Left ventricle myocardium superior (tissue), 1 donor: ENCODE measurements at places on chromosomes 4 and X.

- DNase-seq, result no peak
Measured at GRCh38 chrX:132968296-132968949, 10.0 kb upstream of the HS6ST2 start.

- DNase-seq, result no peak
Measured at GRCh38 chrX:100717363-100717762, 14.6 kb downstream of the SYTL4 start.

DNA sequence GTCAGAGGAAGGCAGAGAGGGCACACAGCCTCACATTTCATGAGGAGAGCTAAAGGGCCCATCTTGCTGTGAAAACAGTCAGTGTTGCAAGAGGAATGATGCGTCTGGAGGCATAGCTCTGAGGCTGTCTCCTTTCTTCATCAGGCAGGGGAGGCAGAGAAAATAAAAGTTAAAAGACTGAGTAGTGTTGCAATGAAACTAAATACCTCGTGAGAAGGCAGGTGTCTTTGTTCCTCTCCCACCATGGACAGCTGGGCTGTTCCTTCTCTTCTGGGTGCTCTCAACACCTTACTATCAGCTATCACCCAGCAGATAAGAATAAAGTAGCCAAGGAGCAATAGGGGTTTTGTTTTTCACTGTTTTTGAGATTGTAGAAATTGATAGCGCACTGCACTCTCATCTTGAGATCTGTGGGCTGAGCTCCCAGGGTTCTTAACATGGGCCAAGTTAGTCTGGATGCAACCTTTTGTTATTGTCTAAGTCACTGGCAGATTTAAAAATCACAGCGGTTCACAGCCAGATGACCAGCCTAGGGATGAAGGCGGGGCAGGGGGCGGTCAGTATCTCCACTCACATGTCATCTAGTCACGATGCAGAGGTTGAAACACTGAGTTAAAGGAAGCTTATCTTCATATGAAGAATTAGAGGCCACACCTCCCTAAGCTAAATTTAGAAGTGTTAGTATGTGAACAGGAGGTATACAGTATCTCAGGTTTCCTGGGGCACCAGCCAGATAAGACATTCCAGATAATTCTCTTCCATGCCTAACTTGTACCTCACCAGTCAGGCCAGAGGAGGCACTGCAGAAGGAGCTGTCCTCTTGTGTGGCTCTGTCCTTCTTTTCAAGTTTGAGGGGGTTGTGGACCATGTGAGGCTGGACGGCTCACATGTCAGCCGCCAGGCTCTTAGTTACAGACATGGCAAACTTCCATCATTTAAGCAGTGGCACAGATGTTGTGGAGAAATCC lies 36.9 kb downstream of the PARM1 start:
- DNase-seq, result peak; percentile 71

GRCh38 chr4:146022541-146022940 lies 83.9 kb upstream of the ZNF827 start:
- DNase-seq, result no peak

- no peak for DNase-seq
Measured at GRCh38 chr4:128060121-128060698, 902 bp upstream of the LARP1B start.

DNA sequence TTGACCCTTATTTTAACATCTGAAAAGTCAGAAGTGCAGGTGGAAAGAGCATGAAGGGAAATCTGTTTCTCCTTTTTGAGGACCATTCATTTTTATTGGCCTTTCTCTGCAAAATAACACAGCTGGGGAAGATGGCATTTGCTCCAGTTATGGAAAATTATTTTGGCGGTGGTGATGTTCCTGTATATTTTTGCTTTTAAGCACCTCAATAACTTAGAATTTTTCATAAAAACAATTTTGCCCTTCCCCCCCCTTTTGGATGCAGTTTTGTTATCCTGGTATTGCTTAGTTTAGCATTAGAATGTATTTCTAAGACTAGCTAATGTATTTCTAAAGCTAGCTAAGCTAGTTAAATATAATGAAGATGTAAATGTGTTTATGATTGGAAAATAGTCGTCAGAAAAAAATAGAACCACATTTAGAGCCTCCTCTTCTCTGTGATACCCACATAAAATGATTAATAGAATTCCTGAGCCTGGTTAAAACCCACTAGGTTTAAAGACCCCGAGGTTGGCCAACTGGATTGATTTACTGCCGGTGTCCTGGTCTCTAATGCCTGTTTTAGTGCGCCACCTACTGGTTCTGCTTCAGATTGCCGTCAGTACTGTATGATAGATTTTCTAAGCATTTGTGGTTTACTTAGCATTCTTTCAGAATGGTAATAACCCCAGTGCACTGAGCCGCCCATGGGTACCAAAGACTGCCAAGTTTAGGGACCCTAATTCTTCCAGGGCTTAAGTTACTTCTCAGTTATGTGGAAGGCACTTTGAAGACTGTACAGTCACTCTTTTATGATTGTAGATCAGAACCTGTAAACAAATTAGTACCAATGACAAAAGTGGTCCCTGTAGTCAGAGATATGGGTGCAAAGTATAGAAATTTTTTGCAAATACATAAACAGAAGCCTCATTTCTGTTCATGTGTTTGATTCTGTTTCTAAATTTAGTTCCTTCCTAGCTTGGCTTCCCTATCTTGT lies 11.4 kb downstream of the KLF3 start:
- peak; percentile 52 for DNase-seq

DNA sequence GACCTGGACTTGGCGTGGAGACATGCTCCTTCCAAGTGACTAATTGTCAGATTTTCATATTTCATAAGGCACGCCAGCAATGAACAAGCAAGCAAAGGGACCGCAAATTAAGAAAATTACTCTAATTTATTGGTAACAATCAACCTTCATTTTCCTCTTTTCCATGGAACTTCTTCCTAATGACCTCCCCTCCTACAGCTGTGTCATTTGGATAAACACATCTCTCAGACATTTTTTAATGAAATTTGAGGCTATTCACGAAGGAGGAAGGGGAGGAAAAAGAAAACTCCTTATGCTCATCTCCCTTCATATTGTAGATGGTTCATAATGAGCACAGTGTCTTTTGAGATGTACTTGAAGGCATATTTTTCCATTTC lies 38.6 kb upstream of the TLR3 start:
- no peak for DNase-seq

GRCh38 chr4:15149839-15150592 lies 147.7 kb downstream of the CPEB2 start:
- DNase-seq, result peak; percentile 87

DNA sequence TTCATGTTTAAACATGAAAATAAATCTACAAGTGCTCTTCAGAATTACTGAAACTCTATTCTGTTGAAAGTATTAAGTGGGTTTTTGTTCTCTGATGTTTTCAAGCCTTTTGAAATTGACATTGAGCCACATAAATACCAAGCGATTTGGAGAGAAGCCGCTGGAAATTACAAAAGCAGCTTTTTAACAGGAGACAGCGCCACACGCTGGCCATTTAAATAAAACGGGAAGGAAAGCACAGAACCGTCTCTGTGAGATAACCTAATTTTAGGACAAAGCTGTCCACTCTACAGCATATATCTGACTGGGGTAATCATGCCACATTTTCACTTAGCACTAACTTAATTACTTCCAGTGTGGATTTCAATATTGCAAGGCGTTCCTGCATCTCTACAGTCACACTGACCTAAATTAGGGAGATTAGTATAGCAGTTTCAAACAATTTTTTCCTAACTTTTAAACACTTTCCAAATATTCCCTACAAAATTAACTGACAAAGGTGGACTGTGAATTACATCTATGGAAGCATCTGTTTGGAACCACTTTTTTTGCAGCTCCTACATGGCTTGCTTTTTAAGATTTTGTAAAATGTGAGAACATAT lies 6.8 kb upstream of the ANOS1 start:
- peak; percentile 39 for DNase-seq

DNA sequence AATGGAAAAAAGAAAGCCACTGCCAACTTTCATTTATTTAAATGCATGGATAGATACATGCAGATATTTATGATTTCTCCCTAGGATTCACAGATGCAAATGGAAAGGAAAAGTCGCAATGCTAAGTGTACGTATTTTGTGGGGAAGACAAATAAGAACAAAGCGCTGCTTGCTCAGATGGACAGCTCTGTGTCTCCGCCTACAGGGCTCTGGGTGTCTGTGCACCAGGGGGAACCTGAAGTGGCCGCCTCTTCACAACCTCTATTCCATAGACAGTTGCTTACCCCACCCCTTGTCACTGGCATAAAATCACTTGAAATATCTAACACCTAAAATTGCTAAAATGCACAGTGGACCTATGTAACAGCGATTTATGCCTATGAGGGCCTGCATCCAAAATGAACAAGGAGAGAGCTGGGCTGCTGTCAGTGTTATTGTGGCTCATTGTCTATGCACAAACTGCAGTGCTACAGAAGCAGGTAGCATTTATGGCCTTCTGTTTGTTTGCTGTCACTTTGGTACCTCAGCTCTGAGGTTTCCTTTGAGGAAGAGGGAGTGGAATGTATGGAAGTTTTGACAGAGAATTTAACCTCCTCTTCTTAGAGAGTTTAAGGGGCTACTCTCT lies 58.6 kb upstream of the PAGE1 start:
- DNase-seq, result peak; percentile 29

DNA sequence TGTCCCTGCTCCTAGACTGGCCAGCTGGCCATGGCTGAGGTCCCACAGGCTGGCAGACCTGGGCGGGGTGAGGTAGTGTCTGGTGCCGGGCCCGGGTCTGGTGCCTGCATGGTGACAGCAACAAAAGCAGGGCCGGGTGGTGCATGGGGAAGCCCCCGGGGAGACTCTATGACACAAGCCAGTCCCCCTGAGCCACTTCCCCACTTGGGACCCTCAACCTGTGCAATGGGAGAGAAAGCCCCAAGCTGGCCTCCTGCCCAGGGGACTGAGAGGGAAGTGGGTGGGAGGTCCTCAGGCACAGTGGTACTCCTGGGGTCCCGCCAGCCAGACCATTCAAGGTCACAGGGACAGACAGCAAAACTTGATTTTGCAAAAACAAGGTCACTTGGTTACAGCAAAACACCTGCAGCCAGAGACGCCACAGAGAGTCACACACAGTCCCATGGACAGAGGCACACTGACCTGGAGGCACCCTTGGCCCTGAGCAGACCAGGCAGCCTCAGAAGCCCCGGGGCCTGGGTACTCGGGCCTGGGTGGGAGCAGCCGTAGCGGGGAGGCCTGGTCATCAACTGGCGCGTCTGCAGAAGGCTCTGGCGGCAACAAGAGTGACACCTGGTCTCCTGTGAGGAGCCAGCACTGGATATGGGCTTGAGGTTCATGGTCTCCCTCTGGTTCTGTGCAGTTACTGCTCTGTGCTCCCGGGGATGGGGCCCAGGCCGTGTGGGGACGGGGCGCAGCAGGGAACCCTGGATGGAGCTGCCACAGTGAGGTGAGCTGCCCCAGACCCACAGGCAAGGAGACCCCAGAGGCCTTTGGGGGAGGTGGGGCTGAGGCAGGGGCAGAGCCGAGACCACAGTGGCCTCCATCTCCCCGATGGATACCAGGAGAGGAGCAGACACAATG lies 60.6 kb downstream of the HTRA3 start:
- no peak for DNase-seq

DNA sequence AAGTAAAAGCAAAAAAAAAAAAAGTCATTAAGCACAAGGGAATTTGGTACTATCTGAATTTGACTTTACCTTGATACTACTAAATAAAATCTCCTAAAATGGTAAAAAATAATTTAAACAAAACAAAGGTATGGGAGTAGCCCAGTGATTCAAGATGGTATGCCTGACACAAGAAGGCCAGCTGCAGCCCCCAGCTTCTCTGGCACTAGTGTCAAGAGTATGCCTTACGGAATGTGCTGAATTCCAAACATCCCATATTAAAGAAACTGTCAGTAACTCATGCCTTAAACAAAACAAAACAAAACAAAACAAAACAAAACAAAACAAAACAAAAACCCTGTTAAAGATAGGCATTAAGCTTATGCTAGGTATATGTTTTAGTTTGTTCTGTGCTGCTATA lies 80.8 kb downstream of the RASL11B start:
- no peak for DNase-seq

DNA sequence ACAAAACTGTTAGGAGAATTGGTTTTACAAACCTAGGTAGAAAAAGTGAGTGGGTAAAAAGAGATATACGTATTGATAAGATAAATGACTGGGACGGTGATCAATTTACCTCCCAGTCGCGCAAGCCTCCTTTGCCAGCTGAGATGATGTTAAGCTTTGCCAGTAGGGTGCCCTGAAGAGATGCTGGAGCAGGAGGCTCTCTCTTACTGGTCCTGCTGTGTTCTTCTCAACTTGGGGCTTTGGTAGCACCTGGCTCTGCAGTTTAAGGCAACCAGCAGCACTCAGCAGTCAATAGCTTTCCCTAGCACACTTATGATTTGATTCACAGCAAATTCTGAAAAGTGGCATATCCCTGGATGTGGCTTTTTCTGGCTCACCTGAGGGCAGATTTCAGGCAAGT lies 1461.7 kb downstream of the ADGRL3 start:
- DNase-seq, result no peak

DNA sequence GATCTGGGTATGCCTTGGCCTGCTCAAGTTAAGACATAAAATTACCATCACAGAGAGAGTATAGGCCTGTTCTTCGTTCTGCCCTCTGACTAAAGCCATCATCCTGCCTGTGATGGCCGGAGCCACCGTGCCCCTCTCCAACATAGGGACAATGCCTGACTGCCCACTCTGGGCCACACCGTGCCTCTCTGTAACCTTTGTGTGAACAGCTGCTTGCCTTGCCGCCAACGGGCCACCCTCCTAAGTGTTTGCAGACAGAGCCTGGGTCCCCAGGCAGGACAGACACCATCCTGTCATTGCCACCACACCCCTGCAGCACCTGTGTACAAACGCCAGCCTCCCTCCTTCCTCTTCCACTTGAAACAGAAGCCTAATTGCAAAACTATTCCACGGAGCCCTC lies 298.7 kb upstream of the TENM3 start:
- DNase-seq, result no peak

- DNase-seq, result no peak
Measured at GRCh38 chrX:118594697-118595420, 99.2 kb downstream of the DOCK11 start.

DNA sequence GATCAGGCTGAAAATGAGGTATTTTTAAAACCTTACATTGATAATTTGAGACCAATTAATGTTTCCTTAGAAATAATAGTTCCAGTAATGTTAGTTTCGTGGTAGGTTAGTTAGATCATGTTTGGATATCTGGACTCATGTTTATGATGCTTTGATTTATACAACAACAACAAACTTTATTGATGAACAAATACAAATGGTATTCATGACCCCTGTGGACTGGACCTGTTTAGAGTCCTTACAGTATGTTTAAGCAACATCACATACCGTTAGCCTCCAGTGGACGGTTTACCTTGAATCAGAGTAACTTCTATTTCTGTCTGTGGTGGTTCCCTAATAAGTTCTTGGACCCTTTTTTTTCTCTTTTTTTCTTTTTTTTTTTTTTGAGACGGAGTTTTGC lies 18.0 kb downstream of the ZRSR2 start:
- no peak for DNase-seq

- no peak for DNase-seq
Measured at GRCh38 chr4:53015681-53016080, 153.6 kb downstream of the RASL11B start.

- DNase-seq, result no peak
Measured at GRCh38 chrX:2536141-2536540, 35.4 kb upstream of the DHRSX start.

- no peak for DNase-seq
Measured at GRCh38 chrX:71640002-71640401, 21.7 kb upstream of the CXCR3 start.

- DNase-seq, result no peak
Measured at GRCh38 chr4:150061086-150061776, 17.0 kb upstream of the DCLK2 start.
